Activated T-cell treated with anti-CD3 and anti-CD28 coated beads, Interleukin-2, amount 50 U/mL, for 4 hours (primary cell): ENCODE measurements at places on chromosomes 6 and 20.

DNA sequence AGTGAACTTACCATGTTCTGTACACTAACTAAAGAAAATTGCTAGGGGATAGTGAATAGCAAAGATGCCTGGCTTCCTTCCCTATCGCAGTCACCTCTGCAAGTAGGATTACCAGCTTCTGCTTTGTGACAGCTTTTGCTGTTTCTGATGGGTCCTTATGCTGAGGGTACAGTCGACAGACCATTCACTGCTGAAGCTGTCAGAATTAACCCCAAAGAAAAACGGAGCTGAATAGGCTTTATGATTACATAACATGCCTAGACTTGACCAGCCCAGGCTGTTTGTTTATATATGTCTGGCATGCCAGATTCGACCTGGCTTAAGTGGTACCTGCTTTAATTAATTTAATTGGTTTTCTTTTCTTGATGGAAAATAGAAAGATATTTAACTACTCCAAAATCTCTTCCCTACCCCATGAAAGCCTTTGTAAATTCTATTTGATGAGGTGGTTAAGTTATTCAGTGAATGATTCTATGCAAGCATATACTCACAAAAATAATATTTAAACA, 21.7 kb upstream of the PRELID3B start:
- DNase-seq: no peak

GRCh38 chr20:63284083-63284440, 8.9 kb upstream of the COL20A1 start:
- DNase-seq: no peak

- DNase-seq: no peak
Measured at GRCh38 chr6:69368613-69369012, 428.2 kb downstream of the LMBRD1 start.

GRCh38 chr6:27812078-27812804, 100.0 kb downstream of the OR2B2 start:
- no peak for DNase-seq

GRCh38 chr20:49490689-49491088, 8.2 kb upstream of the KCNB1 start:
- no peak for DNase-seq

- no peak for DNase-seq
Measured at GRCh38 chr20:22382742-22383141, 201.6 kb downstream of the FOXA2 start.

- no peak for DNase-seq
Measured at GRCh38 chr6:158249340-158249836, 62.9 kb upstream of the TULP4 start.

GRCh38 chr20:39164642-39165041, 202.5 kb downstream of the DHX35 start:
- DNase-seq: no peak

GRCh38 chr20:43914311-43915210, at the start of gene TOX2:
Gene TOX2 (plus strand): TSS chr20:43914852. CDS start chr20:43914892, 40 bp downstream.
- DNase-seq: peak; percentile 44

DNA sequence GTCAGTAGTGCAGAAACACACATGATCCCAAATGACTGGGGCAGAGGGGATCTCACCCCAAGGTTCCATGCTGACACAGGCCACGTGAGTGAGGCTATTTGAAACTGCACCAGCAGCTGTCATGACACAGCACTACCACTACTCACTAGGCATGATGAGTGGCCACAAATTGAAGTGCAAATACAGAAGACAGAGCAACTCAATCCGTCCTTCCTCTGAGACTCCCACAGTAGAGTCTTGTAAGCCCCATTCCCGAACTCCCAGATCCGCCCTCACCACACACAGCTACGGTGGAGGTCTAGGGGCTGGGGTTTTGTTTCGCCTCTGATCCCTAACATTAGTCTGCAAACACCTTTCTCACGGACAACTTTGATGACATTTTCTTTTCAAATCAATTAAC, 113.3 kb upstream of the NUP153 start:
- no peak for DNase-seq

GRCh38 chr20:49388744-49389143, 93.7 kb downstream of the KCNB1 start:
- no peak for DNase-seq

GRCh38 chr6:27617046-27617687, 144.3 kb upstream of the ZNF184 start:
- no peak for DNase-seq

DNA sequence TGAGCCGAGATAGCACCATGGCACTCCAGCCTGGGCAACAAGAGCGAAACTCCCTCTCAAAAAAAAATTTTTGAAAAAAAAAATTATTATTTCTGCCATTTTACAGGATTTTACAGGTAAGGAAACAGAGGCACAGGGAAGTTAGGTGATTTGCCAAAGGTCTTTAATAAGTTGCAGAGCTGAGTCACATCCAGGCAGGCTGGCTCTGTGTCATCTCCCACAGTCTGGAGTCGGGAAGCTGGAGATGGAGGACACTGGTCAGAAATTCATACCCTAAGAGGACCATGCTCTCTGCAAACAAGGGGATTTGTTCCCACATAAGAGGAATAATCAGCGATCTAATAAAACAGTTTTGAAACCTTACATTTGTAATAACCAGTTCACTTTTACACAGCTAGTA, 24.1 kb downstream of the HECA start:
- DNase-seq: no peak

GRCh38 chr20:64228751-64229506, 26.6 kb upstream of the PCMTD2 start:
- DNase-seq: no peak

DNA sequence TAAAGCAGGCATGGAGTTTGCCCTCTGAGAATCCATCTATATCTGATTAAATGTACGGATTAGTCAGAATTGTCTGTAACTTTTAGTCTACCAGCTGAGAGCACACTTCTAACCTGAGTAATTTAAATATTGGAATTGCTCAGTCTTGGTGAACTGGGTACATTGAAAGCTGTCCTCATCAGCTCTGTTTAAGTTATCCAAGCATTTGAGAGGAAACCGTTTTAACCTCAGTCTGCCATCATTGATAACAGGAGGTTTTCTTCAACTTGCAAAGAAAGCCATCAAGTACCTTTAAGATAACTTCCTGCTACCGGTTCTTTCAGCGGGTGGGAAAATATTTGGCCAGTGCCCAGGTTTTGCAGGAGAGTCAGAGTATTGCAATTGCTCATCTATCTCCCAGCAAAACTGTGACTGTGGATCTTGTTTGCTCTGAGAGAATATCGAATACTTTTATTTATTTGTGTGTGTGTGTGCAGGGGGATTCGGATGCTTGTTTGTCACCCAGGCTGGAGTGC, 31.1 kb upstream of the F13A1 start:
- DNase-seq: no peak

DNA sequence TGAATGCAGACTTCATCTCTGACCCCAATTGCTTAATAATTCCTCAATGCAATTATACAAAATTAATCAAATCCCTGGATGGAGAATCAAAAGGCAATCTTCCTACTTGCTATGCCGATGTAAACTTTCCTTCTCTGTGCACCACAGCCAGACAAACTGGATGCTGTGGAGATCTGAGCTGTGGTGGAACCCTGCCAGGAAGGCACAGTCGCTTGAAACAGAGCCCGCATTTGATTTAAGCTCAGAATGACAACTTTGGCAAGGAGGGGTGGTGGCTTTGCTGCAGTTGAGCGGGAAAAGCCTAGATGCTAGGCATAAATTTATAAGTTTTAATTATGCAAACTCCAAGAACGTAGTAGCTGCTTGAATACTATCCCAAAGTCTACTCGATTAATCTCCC, 190.8 kb downstream of the MTFR2 start:
- DNase-seq: no peak

DNA sequence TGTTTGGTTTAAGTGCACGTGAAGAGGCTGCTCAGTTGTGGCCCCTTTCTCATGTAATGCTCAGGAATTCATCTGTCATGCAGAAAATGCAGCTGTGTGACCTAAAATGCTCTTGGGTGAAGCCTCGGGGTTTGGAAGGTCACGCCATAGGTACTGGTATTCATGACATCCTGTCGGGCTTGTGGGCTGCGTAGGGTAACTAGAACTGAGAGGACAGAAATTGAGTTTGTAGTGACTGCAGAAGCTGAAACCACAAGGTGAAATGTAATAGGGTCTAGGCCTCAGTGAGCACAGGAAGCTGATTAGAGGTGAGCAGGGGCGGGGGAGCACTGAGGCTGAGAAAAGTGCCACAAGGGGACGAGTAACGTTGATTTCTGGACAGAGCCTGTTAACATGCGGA, 128.8 kb downstream of the SOBP start:
- peak; percentile 7 for DNase-seq

GRCh38 chr20:50218987-50219435, 28.4 kb downstream of the CEBPB start:
- no peak for DNase-seq

GRCh38 chr6:84019842-84020211, 13.7 kb upstream of the MRAP2 start:
- no peak for DNase-seq

- no peak for DNase-seq
Measured at GRCh38 chr6:116101302-116101718, 657 bp downstream of the NT5DC1 start.

GRCh38 chr20:25310268-25310920, 62.5 kb downstream of the PYGB start:
- peak; percentile 31 for DNase-seq

- DNase-seq: no peak
Measured at GRCh38 chr20:14189794-14190402, 147.5 kb downstream of the FLRT3 start.

GRCh38 chr6:159594750-159595117, 98.3 kb downstream of the SOD2 start:
- no peak for DNase-seq

DNA sequence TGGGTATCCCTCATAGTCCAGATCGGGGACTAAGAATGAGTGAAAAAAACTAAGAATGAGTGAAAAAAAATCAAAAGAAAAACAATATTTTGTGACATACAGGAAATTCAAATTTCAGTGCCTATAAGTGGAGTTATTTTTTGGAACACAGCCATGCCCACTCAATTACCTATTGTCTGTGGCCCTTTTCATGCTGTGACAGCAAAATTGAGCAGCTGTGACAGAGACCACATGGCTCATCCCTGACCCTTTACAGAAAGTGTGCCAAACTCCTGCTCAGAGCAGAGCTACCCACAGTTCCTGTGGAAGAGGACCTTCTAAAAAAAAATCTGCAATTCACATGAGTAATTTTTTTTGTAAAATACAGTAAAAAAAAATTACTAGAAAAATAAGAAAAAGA, 1.4 kb downstream of the NCR2 start:
- DNase-seq: no peak

DNA sequence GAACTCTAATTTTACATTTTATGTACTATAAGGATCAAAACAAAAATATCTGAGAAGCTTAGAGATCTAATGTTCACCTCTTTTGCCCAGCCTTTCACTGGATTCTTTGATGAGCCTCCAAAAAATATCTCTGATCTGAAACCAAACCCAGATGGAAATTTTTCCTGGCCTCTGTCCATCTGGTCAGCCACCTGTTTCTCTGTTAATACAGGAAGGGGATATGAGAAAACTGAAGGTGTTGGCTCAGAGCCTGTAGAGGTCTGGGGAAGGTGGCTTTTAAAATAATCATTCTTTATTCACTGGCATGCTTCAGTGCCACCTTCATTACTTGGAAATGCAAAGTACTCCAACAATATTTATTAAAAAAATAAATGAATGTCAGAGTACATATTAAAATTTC, 8.5 kb upstream of the MCM3 start:
- no peak for DNase-seq

- DNase-seq: no peak
Measured at GRCh38 chr20:48158014-48158413, 372.7 kb upstream of the SULF2 start.

- no peak for DNase-seq
Measured at GRCh38 chr6:43297644-43298564, at the start of gene SLC22A7. Gene SLC22A7 (plus strand): TSS chr6:43298260. CDS start chr6:43298359, 99 bp downstream.

GRCh38 chr6:111709615-111710398, 104.1 kb upstream of the TRAF3IP2 start:
- peak; percentile 34 for DNase-seq

GRCh38 chr20:23018432-23018831, 16.7 kb upstream of the SSTR4 start:
- DNase-seq: no peak

- no peak for DNase-seq
Measured at GRCh38 chr6:157956171-157956730, 25.4 kb upstream of the SYNJ2 start.

DNA sequence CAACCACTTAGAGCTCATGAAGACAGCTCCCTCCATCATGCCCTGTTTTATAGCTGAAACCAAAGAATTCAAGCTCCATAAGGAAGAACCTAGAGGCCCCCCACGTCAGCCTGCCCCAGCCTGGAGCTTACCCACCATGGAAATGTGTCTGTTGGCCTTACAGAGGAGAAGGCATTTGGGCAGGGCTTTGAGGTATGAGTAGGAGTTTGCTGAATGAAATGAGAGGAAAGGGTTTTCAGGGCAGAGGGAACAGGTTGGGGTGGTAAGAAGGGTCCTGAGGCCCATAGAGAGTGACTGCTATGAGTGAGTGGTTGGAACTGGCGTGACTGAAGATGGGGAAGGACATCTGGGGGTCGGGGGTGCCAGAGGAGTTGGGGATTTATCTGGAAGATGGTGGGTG, 12.7 kb upstream of the GATA5 start:
- DNase-seq: no peak

- DNase-seq: no peak
Measured at GRCh38 chr20:9149796-9150195, 80.9 kb downstream of the PLCB4 start.

DNA sequence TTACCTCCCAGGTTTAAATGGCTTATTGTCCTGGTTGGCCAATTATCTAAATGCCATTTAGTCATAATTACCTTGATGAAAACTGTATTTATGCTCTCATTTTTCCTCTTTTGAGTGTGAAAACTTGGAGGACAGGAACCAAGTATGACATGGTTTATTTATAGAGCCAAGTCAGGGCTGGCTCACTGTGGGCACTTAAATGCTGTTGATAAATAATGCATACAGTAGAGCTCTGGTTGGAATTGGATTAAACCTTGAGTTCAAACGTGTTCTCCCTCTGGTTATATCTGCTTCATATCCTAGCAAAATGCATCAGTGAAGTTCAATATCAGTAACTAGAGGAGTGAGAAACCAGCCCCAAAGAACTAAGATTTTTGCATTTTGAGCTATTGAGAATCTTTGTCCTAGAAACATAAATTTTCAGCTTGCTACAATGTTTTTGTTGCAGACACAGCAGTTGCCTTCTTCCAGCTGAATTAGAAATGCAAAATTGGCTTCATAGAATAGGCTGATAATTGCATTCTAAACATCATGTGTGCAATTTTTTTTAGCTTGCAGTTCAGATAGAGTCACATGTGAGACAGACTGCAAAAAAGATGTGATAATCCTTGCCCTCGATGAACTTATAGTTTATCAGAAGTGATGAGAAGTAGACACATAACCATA, 255.8 kb downstream of the BTBD3 start:
- no peak for DNase-seq

DNA sequence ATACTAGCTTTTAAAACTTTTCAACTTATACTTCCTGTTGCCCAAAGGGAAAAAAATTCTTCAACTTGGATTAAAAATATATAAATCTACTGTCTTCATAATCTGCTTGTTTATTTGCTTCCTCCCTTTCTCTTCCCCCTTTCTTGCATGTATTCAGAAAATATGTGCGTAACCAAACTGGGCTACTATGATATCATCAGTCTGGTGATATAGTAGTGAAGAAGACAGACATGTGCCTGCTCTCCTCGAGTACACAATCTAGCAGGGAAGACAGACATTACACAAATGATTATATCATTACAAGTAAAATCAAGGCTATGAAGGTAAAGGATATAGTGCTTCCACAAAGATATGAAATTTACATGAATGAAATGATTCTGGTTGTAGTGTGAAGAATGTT, 31.0 kb downstream of the IBTK start:
- DNase-seq: no peak

GRCh38 chr6:31582230-31582643, at the start of gene LTB:
Gene LTB (minus strand): TSS chr6:31582424. CDS start chr6:31582417, 7 bp downstream.
- peak; percentile 61 for DNase-seq
